ENCODE measurements at places on chromosomes 7 and 10.
A peak's percentile ranks its signal among the peaks of the same experiment; 100 is the strongest.

GRCh38 chr7:117767951-117768350 lies 105.3 kb downstream of the CTTNBP2 start:
- DNase-seq = no peak

GRCh38 chr7:150476819-150477631 lies 26.6 kb downstream of the GIMAP8 start:
- no peak for DNase-seq

DNA sequence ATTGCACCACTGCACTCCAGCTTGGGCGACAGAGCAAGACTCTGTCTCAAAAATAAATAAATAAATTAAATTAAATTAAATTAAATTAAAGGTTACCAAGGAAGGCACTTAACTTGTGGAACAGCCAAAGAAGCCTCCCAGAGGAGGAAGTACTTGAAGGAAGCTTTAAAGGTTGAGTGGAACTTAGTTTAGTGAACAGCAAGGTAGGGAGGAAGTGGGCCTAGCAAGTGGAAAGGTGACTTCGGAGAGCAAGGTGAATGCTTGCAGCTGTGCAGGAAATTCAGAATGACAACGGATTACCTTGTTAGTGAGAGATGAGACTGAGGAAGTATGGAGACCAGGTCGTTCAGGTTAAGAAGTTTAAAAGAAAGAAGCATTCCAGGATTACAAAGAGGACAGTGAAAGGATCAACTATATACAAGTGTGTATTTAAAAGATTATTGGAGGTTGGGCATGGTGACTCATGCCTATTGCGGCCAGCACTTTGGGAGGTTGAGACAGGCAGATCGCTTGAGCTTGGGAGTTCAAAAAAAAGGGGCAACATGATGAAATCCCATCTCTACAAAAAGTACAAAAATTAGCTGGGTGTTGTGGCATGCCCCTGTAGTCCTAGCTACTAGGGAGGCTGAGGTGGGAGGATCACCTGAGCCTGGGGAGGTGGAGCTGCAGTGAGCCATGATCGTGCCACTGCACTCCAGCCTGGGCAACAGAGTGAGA lies 12.8 kb upstream of the RPEL1 start:
- no peak for DNase-seq

DNA sequence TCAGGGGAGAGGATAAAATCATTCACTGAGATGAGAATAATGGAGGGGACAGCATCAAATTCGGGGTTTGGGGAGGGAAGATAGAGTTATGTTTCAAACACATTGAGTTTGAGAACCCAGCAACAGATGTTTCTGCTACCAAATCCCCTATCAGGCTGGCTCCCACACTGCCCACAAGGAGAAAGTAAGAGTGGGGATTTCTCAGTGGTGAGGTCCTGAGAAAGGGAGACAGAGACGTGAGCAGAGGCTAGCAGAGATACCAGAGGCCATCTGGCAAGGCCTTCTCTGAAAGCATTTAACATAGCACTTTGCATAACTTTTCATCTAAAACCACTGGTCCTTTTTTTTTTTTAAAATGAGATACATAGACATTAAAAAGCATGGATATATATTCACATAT lies 7.8 kb upstream of the SLF2 start:
- no peak for DNase-seq

DNA sequence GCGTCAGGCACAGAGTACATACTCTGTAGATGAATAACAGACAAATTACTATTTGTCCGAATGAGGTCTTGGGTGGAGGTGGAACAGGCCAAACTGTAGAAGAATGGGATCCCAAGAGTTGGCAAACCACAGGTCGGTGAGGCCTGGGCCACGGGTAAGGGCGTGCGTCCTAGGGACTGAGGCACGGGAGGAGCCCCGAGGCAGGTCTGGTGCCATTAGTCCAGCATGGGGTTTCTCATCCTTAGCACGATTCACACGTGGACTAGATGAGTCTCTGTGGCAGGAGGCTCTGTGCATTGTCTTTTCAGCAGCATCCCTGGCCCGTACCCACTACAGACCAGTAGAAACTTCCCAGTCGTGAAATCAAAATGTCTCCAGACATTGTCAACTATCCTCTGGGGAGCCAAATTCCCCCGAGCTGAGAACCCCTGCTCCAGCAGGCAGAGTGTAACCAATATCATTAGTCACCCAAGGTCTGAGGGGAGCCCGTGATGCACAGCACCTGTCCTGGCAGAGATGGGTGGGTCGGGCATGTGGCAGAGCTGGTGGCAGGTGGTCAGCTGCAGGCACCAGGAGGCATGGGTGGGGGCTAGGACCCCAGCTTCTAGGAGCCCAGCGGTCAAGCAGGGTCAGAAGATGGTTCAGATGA lies 61.3 kb downstream of the COL13A1 start:
- no peak for DNase-seq

DNA sequence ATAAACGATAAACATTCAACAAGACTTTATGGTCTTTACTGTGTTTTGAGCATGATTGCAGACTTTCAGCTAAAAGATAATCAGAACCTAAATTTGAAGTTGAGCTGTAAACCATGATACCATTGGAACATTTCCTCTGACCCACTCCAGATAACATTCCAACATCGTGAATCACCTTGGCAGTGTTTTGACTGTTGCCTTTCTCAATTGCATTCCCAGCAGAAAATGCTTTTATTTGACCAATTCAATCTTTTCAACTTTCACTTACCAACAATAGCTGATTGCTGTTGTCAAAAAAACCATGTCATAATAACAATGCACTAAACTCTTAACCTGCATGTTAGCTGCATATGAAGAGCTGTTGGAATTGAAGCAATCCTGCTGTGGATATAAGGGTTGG lies 165.5 kb downstream of the MDFIC start:
- peak; percentile 22 for DNase-seq

DNA sequence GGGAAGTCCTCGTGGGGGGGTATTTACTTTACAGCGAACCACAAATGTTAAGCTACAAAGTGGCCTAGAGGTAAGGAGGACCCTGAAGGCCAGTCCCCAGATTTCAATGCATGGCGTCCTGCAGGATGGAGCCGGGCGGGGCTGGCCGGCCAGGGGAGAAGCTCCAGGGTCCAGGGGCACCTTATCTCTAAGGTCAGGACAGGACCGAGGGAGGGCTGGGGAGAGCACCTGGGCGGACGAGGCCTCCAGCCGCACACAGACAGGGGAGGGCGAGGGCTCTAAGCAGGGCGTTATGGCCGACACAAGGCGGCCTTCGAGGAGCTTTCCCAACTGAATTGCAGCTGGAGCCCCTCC lies 96.4 kb upstream of the DIP2C start:
- no peak for DNase-seq

GRCh38 chr10:74910241-74910975 lies 84.0 kb downstream of the KAT6B start:
- DNase-seq = no peak

DNA sequence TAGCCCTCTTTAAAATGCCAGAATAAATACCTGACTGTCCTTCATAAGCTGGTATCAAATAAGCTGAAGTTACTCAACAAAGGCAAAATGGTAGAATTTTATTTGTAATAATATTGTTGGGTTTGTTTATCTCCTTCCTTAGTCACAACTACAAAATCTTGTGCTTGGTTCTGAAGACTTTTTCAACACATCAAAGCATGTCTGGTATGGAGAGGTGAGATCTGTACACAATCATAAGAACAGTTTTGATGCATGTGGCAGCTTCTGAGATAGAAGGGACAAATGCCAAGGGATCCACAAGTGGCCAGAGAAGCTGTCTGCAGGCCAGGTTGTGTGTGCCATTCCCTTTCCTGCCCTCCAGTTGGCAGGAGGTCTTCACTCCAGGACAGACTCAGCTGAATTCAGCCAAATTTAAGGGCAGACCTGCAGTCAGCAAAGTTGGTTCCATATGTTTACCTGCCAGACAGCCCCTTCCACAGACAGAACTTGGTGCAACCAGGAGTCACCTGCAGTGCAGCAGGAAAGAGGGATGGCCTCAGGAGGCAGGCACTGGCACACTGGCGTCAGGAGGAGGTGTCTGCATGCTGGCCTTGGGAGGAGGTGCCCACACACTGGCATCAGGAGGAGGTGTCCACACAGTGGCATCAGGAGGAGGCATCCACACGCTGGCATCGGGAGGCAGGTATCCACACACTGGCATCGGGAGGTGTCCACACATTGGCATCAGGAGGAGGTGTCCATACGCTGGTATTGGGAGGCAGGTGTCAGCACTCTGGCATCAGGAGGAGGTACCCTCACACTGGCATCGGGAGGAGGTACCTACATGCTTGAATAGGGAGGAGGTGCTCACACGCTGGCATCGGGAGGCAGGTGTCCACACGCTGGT lies 93.1 kb upstream of the IKZF1 start:
- DNase-seq = no peak

DNA sequence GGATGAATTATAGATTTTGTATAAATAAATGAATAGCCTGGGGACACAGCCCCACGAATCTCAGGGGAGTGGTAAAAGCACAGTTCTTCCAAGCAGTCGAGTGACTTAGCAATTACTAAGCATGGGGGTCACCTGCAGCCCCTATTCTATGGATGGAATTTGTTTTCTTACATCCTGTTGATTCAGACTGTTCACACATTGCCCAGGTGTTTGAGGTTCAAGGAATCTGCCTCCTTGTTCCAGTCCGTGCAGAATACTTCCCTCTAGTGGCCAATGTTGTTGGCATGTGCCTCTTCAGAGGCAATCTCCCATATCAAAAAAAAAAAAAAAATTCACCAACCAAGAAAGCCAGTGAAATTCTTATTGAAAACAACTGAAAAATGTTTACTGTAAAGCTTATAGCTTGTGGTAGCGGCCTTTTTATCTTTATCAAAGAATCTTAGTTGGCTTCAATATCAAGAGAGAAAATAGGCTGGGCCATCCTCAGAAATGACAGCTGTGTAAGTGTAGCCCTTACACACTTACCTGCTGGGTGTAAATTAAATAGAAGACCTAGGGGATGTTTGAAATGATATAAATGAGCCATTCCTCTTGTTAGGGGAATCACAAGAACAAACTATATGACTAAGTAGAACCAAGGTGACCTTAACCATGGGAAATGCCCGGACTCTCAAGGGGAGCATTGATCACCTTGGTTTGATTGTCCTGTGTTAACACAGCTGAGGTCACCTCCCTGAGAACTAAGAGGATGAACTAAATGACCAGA lies 7.8 kb downstream of the LIPM start:
- DNase-seq = no peak

- DNase-seq = no peak
These were observed 394.0 kb upstream of the FZD8 start for GRCh38 chr10:36036137-36036536.

DNA sequence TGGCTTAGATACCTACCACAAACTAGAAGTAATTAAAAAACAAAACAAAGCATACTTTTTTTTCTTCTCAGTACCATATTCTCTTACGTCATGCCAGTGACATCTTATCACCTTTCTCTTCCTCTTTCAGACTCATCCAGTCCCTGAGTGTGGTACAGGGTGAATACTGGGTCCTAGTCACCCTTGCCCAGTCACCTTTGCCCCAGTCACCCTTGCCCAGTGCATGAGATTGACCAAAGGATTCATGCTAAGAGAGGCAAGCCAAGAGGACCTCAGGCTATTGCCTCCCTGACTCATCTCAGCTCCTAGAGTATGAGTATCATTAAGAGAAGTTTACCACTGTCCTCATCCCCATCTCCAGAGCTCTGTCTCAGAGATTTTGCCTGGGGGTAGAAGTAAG lies 10.0 kb upstream of the TSPAN12 start:
- DNase-seq = no peak

GRCh38 chr10:79983286-79983909 lies 34.5 kb upstream of the SFTPD start:
- no peak for DNase-seq

GRCh38 chr7:116697152-116697551 lies 25.2 kb downstream of the MET start:
- no peak for DNase-seq

- peak; percentile 66 for DNase-seq
These were observed 41.5 kb upstream of the SEMA3C start for GRCh38 chr7:80960244-80960795.

- no peak for DNase-seq
These were observed 33.9 kb downstream of the PTTG1IP2 start for GRCh38 chr7:90503367-90503766.

GRCh38 chr10:103679096-103679790 lies 176.1 kb downstream of the SH3PXD2A start:
- DNase-seq = no peak

GRCh38 chr10:122164023-122164601 lies 107.0 kb upstream of the BTBD16 start:
- DNase-seq = peak; percentile 18

DNA sequence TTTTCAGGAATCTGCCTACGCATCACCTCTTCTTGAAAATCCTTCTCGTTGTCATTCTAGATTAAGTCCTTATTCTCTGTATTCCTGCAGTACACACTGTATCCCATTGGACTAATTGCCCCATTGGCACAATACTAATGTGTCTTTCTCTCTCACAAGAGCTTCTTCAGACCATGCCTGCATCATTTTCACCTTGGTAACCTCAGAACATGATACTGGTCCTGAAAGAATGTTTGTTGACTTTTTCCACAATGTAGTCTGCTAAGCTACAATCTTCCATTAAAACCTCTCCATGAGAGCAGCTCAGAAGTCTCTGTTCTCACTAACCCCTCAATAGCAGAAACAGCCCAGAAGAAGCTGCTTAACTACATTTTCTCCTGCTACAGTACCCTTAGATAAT lies 270.7 kb downstream of the PCDH15 start:
- DNase-seq = no peak

DNA sequence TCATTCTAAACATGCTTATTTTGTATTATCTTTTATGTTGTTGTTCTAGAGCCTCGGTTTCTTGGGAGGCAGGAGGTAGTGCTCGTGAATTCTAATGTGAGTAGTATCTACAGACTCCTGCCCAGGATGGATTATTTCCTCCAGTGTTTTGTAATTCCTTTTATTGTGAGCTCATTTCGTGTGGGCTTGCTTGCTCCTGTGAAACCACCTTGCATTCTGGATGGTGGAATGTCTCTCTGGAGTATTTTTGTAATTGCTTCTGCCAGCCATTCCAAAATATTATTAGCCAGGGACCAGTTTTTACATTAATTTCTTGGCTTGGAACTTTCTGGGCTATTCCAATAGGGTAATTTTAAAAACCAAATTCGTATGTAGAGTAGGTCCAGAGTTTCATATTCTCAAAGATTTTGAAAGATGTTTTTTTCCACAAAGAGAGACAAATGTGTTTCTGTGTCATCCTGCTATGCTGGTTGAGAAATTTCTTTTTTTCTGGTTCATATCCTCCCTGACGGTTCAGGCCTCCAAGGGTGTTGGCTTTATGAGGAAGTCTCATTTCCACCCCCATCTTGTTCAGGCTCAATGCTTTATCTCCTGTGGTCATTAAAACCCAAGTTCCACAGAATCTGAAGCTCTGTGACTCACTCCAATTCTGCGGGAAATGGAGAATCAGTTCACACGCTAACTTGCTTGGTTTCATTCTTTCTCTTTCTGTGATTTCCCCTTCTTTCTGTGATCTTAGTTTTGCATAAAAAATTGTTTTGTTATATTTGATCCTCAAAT lies 41.7 kb upstream of the CALD1 start:
- DNase-seq = no peak

- no peak for DNase-seq
These were observed 456.2 kb downstream of the REEP3 start for GRCh38 chr10:63977329-63977923.

All from skin of body (tissue), 3 donors.